ENCODE measurements at places on chromosomes 7 and 10. TPM values are rescaled to one million over a fixed set of nuclear protein-coding genes. Genes with fewer than 3 reads are reported as not detected.

GRCh38 chr7:7577888-7578287 is 11.2 kb downstream of the MIOS start:
- DNase-seq: no peak

- no peak for DNase-seq
Measured at GRCh38 chr10:132970641-132971438, 28.5 kb upstream of the CFAP46 start.

GRCh38 chr10:106925191-106925590 is 239.3 kb downstream of the SORCS1 start:
- no peak for DNase-seq

DNA sequence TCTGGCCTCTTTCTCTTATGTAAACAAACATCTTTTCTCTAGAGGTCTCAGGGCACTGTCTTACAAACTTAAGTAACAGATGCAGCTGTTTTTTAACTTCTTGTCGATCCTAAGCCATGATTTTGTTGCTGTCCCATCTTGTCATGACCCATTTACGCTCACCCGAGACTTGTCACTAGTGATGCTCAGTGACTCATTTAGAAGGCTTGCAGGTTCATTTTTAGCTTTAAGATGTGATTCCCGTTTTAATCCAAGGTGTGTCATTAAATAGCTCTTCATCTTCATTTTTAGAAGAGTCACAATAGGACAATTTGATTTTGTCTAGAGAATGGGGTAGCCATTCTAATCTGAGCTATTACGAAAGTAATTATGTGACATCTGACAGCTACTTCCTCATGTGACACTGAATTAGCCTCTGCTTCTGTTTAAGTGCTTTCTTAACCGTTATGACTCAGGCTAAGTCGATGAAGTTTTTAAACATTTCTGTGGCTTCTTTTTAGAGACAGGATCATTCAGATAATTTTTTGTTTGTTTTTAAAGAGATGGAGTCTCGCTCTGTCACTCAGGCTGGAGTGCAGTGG is 42.7 kb downstream of the SPDYE5 start:
- peak; percentile 73 for DNase-seq

MCM10 gene
- total RNA-seq: 49.7 TPM

- DNase-seq: no peak
Measured at GRCh38 chr7:82665966-82666507, 222.5 kb upstream of the CACNA2D1 start.

DNA sequence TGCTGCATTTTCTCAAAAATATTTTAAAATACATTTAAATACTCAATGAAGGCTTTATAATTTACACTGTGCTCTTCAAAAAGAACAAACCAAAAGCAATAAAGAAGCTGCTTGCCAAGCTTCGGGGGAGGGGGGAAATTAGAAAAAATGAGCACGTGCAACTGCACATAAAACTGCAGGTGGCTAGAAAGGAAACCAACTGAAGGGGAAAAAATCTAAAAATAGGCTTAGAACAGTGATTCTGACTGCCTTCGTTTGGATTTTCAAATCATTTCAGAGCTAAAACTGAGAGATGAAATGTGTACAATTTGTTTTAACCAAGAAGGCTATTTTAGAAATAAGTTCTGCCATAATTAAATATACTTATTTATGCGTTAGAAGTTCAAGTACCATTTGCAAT is 61.4 kb downstream of the ABI1 start:
- DNase-seq: no peak

- DNase-seq: no peak
Measured at GRCh38 chr7:36408589-36408988, 18.9 kb downstream of the ANLN start.

- peak; percentile 58 for DNase-seq
Measured at GRCh38 chr7:130365511-130366441, 14.5 kb upstream of the CPA1 start.

DNA sequence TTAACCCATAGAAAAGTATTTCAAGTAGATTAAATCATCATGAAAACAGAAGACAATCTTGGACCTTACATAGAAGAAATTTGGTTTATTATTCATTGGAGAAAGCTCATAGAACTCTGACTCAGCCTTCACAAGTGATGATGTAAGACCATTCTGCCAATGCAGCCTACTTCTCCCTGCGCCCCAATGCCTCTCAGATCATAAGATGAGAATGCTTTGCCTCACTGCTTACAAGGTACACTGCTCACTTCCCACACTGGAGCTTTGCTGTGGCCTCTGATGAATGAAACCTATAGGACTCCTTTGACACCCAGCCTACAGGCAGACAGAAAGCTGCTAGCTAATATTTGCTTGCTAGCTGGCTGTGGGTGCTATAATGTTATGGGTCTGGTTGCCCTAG is 569.4 kb upstream of the STEAP1 start:
- DNase-seq: peak; percentile 43

- no peak for DNase-seq
Measured at GRCh38 chr7:6139189-6139996, 108.2 kb downstream of the ANKRD61 start.

- DNase-seq: peak; percentile 81
Measured at GRCh38 chr7:131948434-131949053, 392.1 kb upstream of the PODXL start.

OR2F2 gene
- not detected for total RNA-seq

PNLIPRP2 gene
- not detected for total RNA-seq

PAX4 gene
- total RNA-seq: not detected

DNA sequence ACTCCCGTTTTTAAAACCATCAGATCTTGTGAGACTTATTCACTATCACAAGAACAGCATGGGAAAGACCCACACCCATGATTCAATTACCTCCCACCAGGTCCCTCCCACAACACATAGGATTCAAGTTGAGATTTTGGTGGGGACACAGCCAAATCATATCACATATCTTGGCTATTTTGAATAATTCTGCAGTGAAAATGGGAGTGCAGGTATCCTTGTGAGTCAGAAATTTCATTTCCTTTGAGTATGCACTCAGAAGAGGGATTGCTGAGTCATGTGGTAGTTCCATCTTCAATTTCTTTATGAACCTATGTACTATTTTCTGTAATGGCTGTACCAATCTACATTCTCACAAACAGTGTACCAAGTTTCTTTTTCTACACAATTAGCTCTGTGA is 125.8 kb downstream of the ANKRD7 start:
- peak; percentile 27 for DNase-seq

- DNase-seq: no peak
Measured at GRCh38 chr7:18289788-18290187, 205.8 kb upstream of the HDAC9 start.

- no peak for DNase-seq
Measured at GRCh38 chr10:131848741-131849590, 51.8 kb upstream of the PPP2R2D start.

NOS3 gene
- total RNA-seq: 71.5 TPM

DNA sequence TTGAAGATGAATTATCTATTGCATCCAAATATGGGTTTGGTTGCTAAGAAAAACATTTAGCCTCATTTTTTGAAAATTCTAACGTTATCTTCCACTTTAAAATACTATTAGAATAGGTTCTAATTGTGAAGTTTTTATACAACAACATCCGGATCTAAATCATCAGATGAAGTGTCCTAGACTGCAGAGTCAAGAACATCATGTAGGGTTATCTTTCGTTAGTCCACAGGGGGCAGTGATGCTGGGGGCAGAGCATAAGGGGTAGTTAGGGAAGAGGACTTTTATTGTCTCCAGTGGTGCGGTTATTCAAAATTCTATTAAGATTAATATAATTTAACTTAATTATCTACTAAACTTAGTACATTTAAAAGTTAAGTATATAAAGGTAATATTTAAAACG is 990.6 kb upstream of the PHF14 start:
- no peak for DNase-seq

H2BK1 gene
- total RNA-seq: not detected

DNA sequence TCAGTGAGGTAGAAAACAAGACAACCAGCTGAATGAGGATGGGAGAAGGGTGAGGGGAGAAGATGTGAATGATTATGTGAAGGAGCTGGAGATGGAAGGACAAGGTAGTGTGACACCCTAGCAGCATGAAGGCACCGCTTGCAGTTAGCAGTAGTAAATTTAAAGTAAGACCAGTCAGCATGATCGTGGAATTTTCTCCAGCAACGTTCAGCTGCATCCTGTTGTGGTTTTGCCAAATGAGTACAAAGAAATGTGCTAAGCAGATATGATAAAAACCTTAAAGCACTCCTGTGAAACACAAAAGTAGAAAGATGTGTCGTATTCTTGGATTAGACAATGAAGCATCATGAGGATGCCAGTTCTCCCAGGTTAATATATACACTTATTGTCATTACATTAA is 34.1 kb upstream of the IFRD1 start:
- DNase-seq: peak; percentile 45

GRCh38 chr10:113073549-113074189 is 123.6 kb downstream of the TCF7L2 start:
- peak; percentile 100 for DNase-seq

- DNase-seq: peak; percentile 74
Measured at GRCh38 chr10:102310361-102311024, 65.2 kb downstream of the GBF1 start.

LRRC17 gene
- 20.8 TPM for total RNA-seq

GRCh38 chr7:118352867-118353453 is 128.5 kb downstream of the ANKRD7 start:
- DNase-seq: peak; percentile 13

DNA sequence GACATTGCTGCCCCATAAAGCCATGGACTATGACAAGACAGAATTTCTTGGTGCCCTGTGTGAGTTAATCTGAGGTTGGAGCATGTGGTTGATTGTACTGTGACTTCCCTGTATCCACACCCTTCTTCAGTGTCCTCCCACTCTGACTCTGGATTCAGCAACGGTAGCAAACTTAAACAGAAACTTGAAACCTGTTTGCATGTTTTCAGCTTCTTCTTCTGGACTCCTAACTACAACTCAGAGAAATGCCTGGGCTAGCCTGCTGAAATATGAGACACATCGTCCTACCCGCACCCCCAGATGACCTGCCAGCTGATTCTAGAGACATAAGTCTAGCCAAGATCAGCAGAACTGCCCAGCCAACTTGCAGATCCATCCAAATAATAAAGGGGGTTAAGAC is 78.4 kb downstream of the IPMK start:
- peak; percentile 24 for DNase-seq

DNA sequence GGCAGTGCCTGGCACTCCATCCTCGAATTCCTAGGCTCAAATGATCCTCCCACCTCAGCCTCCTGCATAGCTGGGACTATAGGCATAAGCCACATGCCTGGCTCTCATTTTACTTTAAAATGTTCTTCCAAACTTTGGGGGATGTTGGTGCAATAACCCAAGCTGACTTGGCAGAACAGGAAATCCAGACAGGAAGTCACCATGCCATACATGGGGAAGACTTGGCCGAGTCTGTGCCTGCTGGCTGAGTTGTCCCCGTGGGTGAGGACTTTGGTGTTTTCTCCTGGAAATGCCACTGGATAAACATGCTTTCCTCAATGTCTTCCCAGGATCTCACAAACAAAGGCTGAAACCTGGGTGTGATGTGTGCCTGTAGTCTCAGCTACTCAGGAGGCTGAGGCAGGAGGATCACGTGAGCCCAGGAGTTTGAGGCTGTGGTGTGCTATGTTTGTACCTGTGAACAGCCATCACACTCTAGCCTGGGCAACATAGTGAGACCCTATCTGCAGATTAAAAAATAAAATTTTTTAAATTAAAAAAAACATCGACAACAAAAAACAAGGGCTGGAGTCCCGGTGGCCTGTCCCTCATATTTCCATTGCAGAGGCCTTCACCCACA is 19.8 kb downstream of the HKDC1 start:
- DNase-seq: peak; percentile 49

GRCh38 chr7:96202102-96202501 is 119.8 kb downstream of the SLC25A13 start:
- no peak for DNase-seq

DNA sequence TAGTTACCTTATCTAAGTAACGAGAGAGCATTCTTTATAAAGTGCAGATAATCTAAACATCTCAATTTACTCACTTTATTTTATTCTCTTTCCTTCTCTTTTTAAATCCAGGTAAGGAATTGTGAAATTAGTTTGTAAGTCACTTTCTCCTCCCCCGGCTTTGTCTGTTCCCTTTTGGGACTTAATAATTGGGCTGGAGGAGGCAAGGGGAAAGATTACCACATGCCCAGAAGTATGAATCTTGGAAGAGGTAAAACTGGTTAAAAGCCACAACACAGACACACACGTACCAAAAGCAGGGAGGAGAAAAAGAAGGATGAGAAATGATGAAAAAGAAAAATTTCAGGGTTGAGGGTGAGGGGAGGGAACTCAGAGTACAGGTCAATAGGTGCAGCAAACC is 63.3 kb upstream of the LRRC17 start:
- no peak for DNase-seq

All from HT1080 (cell line).